ENCODE measurements at places on chromosomes 2 and 18. TPM values are rescaled to one million over a fixed set of nuclear protein-coding genes. Genes with fewer than 3 reads are reported as not detected.

DNA sequence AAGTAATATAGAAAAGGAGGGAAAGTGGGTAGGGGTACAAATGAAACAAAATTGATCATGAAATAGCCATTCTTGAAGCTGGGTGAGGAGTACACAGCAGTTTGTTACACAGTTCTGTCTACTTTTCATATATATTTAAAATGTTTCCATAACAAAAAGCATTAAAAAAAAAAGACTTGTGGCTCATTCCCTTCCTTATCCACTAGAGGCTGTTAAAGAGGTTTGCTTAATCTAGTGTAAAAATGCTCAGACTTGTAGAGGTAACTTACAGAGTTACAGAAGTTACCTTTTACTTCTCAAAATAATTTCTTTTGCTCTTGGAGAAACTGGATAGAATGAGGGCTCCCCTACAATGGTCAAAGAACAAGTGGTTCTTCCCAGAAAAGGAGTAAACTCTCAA is 8.1 kb upstream of the WIPF1 start:
- peaks cover 55% of the 10 kb centered on the region for H3K4me1 ChIP-seq
- DNase-seq: no peak
- no peak overlapping the region for H3K27ac ChIP-seq
- no peaks in the 10 kb centered on the region for H3K27me3 ChIP-seq
- H3K36me3 ChIP-seq: no peaks in the 10 kb centered on the region
- H3K4me3 ChIP-seq: no peak overlapping the region

- no peak for DNase-seq
- no peak overlapping the region for H3K27ac ChIP-seq
- no peak overlapping the region for H3K4me3 ChIP-seq
- no peaks in the 10 kb centered on the region for H3K36me3 ChIP-seq
- H3K27me3 ChIP-seq: no peaks in the 10 kb centered on the region
Measured at GRCh38 chr18:59660366-59660765, 36.9 kb downstream of the CCBE1 start.

GRCh38 chr18:53780666-53781065 is 443.8 kb downstream of the MBD2 start:
- no peak for DNase-seq
- H3K4me3 ChIP-seq: no peak overlapping the region
- H3K4me1 ChIP-seq: no peaks in the 10 kb centered on the region
- no peaks in the 10 kb centered on the region for H3K36me3 ChIP-seq
- no peak overlapping the region for H3K27ac ChIP-seq
- H3K27me3 ChIP-seq: no peaks in the 10 kb centered on the region

DNA sequence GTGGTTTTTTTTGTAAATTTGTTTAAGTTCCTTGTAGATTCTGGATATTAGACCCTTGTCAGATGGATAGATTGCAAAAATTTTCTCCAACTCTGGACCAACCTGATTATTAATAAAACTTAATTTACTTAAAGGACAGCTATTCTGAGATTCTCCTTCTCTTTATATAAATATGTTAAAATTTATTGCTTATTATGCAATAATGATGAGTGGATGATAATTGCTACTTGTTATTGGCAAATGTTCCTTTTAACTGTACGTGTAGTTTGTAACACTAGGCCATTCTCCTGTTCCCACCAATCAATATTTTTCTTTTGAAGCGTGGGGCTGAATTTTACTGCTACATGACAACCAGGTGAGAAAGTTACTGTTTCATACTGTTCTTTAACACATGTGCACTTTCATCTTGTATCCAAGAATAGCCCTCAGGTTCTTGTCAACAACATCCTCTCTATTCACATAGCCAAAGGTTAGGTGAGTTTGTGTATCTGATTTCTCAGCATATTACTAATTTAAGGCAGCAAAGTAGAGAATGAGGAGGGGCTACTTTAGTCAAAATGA is 16.6 kb upstream of the STK17B start:
- no peaks in the 10 kb centered on the region for H3K36me3 ChIP-seq
- H3K27ac ChIP-seq: no peak overlapping the region
- no peaks in the 10 kb centered on the region for H3K4me1 ChIP-seq
- no peak overlapping the region for H3K4me3 ChIP-seq

SERPINB12 gene
- total RNA-seq: not detected

GRCh38 chr2:3024401-3024935 is 353.1 kb downstream of the EIPR1 start:
- H3K4me3 ChIP-seq: no peak overlapping the region
- H3K36me3 ChIP-seq: no peaks in the 10 kb centered on the region
- H3K27ac ChIP-seq: no peak overlapping the region
- no peak for DNase-seq
- H3K27me3 ChIP-seq: no peaks in the 10 kb centered on the region

DNA sequence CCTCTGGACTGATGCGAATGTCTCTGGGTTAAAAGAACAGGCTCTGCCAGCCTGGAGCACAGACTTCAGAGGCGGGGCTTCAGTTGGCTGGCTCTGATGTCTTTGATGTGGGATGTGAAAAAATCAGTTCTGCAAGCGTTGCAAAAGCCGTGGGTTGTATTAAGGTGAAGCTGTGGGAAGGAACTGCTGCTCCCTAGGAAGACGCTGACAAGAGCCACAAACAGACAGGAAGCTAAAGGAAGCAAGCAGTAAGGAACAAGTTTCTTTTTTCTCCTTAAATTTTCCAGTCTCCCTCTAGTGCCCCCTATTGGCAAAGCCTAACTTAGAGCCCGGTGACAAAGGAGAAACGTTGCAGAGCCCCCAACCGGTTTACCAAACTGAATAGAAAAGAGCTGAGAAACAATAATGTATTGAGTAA is 239.0 kb downstream of the CCDC178 start:
- DNase-seq: peak; percentile 47
- no peaks in the 10 kb centered on the region for H3K27me3 ChIP-seq
- no peaks in the 10 kb centered on the region for H3K4me1 ChIP-seq
- no peak overlapping the region for H3K27ac ChIP-seq

GRCh38 chr2:1692342-1692741 is 52.0 kb downstream of the PXDN start:
- no peaks in the 10 kb centered on the region for H3K4me1 ChIP-seq
- no peak for DNase-seq
- H3K4me3 ChIP-seq: no peak overlapping the region
- no peak overlapping the region for H3K27ac ChIP-seq

GRCh38 chr2:203149194-203149593 is 89.6 kb upstream of the CYP20A1 start:
- H3K27me3 ChIP-seq: no peaks in the 10 kb centered on the region
- H3K36me3 ChIP-seq: peaks cover 51% of the 10 kb centered on the region
- H3K27ac ChIP-seq: no peak overlapping the region
- H3K4me3 ChIP-seq: no peak overlapping the region

- no peaks in the 10 kb centered on the region for H3K4me1 ChIP-seq
- DNase-seq: no peak
- no peak overlapping the region for H3K27ac ChIP-seq
- no peaks in the 10 kb centered on the region for H3K36me3 ChIP-seq
- no peak overlapping the region for H3K4me3 ChIP-seq
- H3K27me3 ChIP-seq: no peaks in the 10 kb centered on the region
Measured at GRCh38 chr2:160156665-160157064, 43.4 kb downstream of the ITGB6 start.

TMEM37 gene
- total RNA-seq: 15.3 TPM

GRCh38 chr2:61493523-61493942 is 22.6 kb upstream of the USP34 start:
- H3K27ac ChIP-seq: no peak overlapping the region
- no peak for DNase-seq
- H3K4me1 ChIP-seq: no peaks in the 10 kb centered on the region
- peaks cover 100% of the 10 kb centered on the region for H3K36me3 ChIP-seq
- H3K4me3 ChIP-seq: no peak overlapping the region
- H3K27me3 ChIP-seq: no peaks in the 10 kb centered on the region

BUB1 gene
- total RNA-seq: 10.9 TPM

SCYGR4 gene
- total RNA-seq: not detected

GRCh38 chr2:177078416-177078815 is 134.2 kb upstream of the HNRNPA3 start:
- no peaks in the 10 kb centered on the region for H3K36me3 ChIP-seq
- H3K4me3 ChIP-seq: no peak overlapping the region
- DNase-seq: no peak
- no peaks in the 10 kb centered on the region for H3K27me3 ChIP-seq
- H3K27ac ChIP-seq: no peak overlapping the region
- no peaks in the 10 kb centered on the region for H3K4me1 ChIP-seq

- H3K4me1 ChIP-seq: no peaks in the 10 kb centered on the region
- H3K36me3 ChIP-seq: no peaks in the 10 kb centered on the region
- no peaks in the 10 kb centered on the region for H3K27me3 ChIP-seq
- H3K27ac ChIP-seq: no peak overlapping the region
Measured at GRCh38 chr2:28263690-28264089, 129.0 kb upstream of the FOSL2 start.

GRCh38 chr2:232508251-232508650 is 11.9 kb upstream of the PRSS56 start:
- H3K27me3 ChIP-seq: peaks cover 16% of the 10 kb centered on the region
- H3K4me1 ChIP-seq: peaks cover 3% of the 10 kb centered on the region
- no peak overlapping the region for H3K27ac ChIP-seq
- DNase-seq: no peak
- H3K4me3 ChIP-seq: no peak overlapping the region
- H3K36me3 ChIP-seq: no peaks in the 10 kb centered on the region

DNA sequence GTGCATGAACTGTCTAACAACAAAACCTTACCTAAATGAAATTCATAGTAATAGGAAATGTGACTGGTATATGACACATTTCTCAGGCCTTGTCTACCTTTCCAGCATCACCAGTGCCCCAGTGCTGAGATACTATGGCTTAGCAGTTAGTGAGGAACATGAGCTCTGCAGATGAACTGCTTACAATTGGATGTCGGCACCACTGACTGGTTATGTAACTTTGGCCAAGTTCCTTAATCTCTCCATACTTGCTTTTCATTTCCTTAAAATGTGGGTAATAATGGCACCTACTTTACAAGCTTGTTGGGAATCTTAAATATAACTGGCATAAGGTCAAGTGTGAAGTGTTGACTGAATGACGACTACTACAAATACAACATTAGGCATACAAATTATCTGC is 136.3 kb downstream of the OLA1 start:
- no peak overlapping the region for H3K4me3 ChIP-seq
- no peaks in the 10 kb centered on the region for H3K4me1 ChIP-seq
- H3K36me3 ChIP-seq: no peaks in the 10 kb centered on the region
- DNase-seq: no peak

GRCh38 chr2:224248944-224249371 is 152.9 kb downstream of the FAM124B start:
- no peak for DNase-seq
- H3K4me1 ChIP-seq: no peaks in the 10 kb centered on the region
- H3K36me3 ChIP-seq: no peaks in the 10 kb centered on the region
- no peak overlapping the region for H3K27ac ChIP-seq
- no peak overlapping the region for H3K4me3 ChIP-seq
- no peaks in the 10 kb centered on the region for H3K27me3 ChIP-seq

KYNU gene
- 7.1 TPM for total RNA-seq

DNA sequence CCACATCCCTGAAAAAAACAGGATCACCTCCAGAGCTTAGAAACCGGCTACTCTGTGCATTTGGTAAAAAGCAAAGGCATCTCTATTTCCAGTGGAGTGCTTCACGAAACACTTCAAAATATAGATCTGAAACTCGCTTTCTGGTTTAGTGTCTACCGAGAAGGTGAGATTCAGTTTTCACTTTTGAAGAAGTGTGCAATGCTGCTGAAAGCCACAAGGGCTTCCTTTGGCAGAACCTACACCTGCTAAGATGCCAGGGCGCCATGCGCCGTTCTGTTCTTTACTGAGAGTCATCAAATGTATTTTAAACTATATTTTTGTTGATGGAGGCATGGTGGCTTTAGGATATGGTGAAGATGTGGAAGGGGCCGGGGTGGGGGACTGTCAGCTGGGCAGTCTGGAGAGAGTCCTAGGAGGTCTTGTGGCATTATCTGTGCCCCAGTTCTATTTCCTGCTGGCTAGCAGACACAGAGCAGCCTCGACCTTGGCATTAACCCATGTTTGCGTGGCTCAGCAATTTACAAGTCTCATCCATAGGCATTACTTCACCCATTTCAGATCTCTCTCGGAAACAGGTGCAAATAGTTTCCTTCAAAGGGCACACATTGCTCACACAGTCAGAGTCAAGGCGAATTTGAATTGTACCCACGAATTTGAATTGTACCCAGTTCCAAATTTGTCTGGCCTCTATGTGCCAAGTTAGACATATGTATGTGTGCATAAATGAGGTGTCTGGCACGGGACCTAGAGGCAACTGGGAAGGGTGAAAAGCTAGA is 46.7 kb upstream of the KCNF1 start:
- no peak overlapping the region for H3K4me3 ChIP-seq
- no peak for DNase-seq
- H3K36me3 ChIP-seq: no peaks in the 10 kb centered on the region
- peaks cover 58% of the 10 kb centered on the region for H3K27me3 ChIP-seq

NOSTRIN gene
- 25.7 TPM for total RNA-seq

DNA sequence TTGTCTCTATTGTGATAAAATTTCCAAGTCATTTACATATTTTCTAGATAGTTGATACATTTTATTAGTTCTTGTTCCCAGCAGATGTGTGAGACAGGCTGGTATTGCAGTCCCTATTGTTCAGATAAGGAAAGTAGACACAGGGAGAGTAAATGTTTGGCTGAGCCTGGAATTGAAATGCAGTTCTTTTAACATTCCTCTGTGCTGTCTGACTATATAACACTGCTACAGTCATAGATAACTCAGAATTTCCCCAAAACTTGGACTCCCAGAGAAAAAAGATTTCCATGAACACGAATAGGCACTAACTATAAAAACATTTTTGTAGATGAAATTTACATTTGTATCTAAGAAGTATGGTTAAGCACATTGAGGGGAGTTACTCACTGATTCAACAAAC is 71.4 kb downstream of the PLCL1 start:
- H3K4me1 ChIP-seq: no peaks in the 10 kb centered on the region
- no peak overlapping the region for H3K4me3 ChIP-seq
- H3K27ac ChIP-seq: no peak overlapping the region
- H3K36me3 ChIP-seq: no peaks in the 10 kb centered on the region
- no peak for DNase-seq
- H3K27me3 ChIP-seq: no peaks in the 10 kb centered on the region

ANKMY1 gene
- total RNA-seq: 20.1 TPM

GRCh38 chr18:51498085-51498855 is 300.8 kb upstream of the MEX3C start:
- no peak overlapping the region for H3K4me3 ChIP-seq
- H3K36me3 ChIP-seq: no peaks in the 10 kb centered on the region
- no peaks in the 10 kb centered on the region for H3K4me1 ChIP-seq
- H3K27ac ChIP-seq: no peak overlapping the region

GRCh38 chr2:239226677-239227581 is 173.9 kb downstream of the HDAC4 start:
- peak overlapping the region; percentile 39 for H3K27ac ChIP-seq
- H3K36me3 ChIP-seq: no peaks in the 10 kb centered on the region
- peaks cover 37% of the 10 kb centered on the region for H3K4me1 ChIP-seq
- H3K4me3 ChIP-seq: no peak overlapping the region
- H3K27me3 ChIP-seq: no peaks in the 10 kb centered on the region
- DNase-seq: no peak
